ENCODE measurements at places on chromosomes 4 and X.
A peak's percentile ranks its signal among the peaks of the same experiment; 100 is the strongest.

DNA sequence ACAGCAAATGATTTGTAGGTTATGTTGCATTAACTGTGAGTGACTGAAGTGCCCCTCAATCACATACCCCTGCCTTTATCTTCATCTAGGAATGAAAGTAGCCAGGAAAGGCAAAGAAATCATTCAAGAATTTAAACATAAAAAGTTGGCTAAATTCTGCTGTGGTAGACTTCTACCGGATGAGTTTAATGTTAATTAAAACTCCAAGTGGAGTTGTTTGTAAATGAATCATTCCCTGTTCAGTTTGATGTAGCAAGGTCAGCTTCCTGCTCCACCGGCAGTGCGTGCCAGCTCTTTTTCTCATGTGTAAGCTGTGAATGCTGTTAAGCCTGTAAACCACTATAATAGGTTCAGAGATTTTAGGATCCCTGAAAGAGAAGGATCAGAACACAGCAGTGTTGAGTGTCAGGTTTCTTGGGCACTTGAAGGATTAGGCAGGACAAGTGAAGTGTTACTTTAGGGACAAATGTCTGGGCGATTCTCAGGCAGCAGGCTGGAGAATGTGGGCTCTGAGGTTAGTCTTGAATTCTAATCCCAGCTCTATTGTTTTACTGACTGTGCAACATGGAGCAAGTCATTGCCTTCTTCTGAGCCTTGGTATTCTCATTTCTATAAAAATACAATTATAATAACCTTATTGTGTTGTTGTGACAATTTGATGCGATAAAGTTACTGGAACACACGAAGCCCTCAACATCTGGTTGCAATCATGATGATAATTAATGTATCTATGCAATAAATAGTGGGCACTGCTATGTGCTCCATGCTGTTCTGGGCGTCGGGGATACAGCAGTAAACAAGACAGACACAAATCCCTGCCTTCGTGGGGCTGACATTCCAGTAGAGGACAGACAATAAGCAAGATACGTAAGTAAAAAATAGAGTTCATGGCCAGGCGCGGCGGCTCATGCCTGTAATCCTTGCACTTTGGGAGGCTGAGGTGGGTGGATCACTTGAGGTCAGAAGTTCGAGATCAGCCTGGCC is 112.0 kb downstream of the SHROOM3 start:
- DNase-seq: no peak

DNA sequence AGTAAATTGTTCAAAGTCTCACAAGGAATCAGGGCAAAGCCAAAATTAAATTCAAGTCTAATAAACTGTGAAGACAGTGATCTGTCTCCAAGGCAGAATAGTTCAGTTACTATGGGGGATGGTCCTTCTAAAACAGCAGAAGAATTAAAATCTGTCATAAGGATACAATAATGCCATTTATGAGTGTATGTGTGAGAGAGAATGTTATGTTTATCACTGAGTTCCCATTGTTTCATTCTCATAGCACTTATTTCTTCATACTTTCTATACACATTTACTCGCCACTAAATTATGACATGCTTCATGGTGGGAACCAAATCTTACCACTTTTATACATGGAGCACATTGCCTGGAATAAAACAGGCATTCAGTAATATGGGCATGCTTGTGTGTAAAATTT is 102.5 kb downstream of the AMMECR1 start:
- DNase-seq: no peak

GRCh38 chr4:56937262-56937661 is 29.6 kb downstream of the REST start:
- no peak for DNase-seq

GRCh38 chr4:17758485-17758884 is 22.9 kb downstream of the FAM184B start:
- no peak for DNase-seq

GRCh38 chrX:36867143-36867542 is 141.0 kb upstream of the FAM47C start:
- no peak for DNase-seq

- DNase-seq: no peak
Measured at GRCh38 chrX:30589146-30589888, 11.8 kb upstream of the TASL start.

GRCh38 chr4:98166025-98166730 is 22.9 kb upstream of the STPG2 start:
- DNase-seq: no peak

DNA sequence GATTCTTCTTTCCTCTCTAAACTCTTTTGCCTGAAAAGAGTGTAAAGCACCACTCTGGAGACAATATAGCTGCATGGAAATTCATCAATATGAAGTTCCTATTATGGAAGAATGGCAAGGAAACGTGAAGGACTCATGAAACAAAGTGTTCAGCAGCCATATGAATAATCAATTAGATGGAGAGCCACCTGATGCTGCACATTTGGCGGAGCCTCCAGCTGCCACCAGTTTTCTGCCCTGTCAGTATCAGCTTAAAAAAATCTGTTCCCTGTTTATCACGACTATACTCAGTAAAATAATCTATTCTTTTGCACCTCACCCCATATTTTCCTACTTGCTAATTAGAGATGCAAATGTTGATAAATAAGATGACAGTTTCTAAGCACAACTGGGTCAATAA is 276.0 kb downstream of the UNC5C start:
- no peak for DNase-seq

GRCh38 chr4:164779811-164780216 is 25.9 kb downstream of the SMIM31 start:
- peak; percentile 3 for DNase-seq

GRCh38 chr4:147134536-147135210 is 189.0 kb upstream of the TTC29 start:
- DNase-seq: no peak

DNA sequence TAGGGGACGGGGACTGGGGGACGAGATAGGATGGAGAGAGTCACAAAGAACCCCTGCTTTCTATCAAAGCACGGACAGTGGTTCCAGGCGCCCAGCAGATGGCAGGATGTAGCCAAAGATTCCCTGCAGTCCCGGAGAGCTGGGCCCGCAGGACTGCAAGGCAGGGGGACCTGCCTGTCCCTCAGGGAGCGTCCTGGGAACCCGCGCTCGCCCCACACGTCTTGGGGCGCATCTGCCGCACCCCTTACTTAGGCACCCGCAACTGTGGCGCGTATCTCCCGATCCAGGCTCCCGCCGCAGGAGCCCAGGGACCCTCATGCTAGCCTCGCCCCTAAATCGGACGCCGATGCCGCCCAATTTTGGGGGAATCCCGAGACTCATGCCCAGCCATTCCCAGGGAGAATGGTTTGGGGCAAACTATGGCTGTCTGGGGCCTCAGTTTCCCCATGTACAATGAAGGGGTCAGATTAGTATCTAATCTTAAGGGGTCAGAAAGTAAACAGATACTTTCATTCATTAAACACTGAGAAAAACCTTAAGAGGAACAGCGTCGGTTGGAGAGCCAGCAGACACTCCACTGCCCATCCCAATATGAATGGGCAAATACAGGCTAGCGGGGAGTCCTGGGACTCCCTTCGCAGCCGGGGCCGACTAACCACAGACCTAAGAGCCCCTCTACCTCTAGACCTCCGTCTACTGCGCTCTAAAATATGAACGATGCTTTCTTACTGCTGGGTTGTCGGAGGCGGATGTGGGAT is 581 bp upstream of the STK32B start:
- no peak for DNase-seq

- DNase-seq: no peak
Measured at GRCh38 chr4:160894128-160894527, 1269.7 kb downstream of the FSTL5 start.

DNA sequence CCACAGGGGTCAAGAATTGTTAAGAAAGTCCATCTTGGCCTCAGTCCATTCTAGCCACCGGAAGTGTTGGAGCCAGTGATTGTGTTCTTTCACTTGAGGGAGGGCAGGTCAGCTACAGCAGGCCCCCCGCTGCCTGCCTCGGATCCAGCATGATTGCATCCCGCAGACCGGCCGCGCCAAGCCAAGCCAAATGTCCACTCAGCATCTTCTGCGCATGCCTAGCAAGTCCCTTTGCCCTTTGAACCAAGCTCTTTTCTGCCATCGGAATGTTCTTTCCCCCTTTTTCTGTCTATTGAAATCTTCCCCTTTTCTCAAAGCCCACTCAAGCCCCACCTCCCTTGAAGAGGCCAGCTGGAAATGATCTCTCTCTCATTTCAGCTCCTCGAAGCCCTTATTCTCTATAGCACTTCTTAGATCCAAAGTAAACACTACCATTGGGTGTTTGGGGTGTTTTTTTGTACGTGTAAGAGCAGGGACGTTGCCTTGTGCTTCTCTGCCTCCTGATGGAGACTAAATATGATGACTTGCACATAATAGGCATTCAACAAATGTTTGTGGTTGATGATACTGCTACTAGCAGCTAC is 147.8 kb upstream of the BCOR start:
- no peak for DNase-seq

DNA sequence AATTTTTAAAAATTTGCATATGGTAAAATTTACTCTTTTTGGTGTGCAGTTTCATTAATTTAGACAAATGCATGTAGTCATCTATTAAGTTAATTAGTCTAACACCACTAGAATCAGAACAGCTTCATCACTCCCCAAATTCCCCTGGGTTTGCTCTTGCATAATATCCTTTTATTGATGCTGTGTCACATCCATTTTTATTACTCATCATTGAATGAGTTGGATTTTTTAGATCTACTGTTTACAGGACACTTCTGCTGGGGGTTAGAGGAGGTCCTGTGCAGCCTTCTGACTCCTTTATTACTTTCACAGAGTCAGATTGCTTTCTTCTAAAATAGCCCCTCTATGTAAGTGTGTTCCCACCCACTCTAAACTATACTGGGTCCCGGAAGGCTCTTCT is 65.9 kb downstream of the MTHFD2L start:
- no peak for DNase-seq

- no peak for DNase-seq
Measured at GRCh38 chrX:103737696-103738095, 27.0 kb downstream of the TMEM31 start.

GRCh38 chr4:139247700-139248238 is 32.3 kb downstream of the MGARP start:
- no peak for DNase-seq

DNA sequence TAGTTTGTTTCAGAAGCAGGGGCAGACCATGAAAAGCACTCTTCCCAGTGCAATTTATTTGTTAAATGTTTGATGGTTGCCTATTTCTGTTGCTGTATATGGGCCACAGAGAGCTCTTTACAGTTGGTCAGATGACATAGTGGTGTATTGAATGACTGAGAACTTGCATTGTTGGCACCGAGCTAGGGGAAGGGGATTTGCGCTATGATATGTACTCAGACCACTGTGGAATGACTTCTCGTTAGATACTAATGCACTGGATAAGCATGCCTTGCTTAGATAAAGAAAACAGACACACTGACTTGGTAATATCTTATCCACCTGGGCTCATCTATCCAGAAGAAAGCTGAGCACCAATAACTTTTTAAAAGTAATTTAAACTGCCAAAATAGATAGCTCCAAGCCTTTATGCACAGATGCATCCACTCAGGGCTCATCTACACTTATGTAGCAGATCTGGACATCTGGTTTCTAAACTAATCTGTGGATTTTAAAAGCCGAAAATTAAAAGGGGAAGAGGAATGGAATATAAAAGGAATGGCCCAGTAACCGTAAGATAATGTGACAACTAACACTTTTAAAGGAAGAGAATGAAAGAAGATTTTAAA is 132.7 kb downstream of the GATB start:
- no peak for DNase-seq

- DNase-seq: no peak
Measured at GRCh38 chr4:73600954-73601353, 19.3 kb downstream of the RASSF6 start.

DNA sequence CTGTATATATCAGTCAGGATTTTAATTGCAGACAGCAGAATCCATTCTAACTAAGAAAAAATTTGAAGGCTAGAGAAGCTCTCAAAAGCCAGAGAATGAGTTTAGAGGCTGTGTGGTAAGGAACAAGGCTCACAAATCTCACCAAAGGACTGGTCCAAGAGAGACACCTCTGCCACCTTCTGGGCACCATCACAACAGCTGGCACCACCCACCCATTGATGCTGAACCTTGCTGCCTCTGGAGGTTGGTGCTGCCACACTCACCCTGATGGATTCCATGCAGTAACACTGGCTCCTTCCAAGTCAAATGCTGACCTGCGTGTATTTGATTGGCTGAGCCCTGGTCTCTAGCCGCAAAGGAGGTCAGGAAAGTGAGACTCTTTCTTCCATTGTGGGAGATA is 100.8 kb downstream of the BEND2 start:
- no peak for DNase-seq

DNA sequence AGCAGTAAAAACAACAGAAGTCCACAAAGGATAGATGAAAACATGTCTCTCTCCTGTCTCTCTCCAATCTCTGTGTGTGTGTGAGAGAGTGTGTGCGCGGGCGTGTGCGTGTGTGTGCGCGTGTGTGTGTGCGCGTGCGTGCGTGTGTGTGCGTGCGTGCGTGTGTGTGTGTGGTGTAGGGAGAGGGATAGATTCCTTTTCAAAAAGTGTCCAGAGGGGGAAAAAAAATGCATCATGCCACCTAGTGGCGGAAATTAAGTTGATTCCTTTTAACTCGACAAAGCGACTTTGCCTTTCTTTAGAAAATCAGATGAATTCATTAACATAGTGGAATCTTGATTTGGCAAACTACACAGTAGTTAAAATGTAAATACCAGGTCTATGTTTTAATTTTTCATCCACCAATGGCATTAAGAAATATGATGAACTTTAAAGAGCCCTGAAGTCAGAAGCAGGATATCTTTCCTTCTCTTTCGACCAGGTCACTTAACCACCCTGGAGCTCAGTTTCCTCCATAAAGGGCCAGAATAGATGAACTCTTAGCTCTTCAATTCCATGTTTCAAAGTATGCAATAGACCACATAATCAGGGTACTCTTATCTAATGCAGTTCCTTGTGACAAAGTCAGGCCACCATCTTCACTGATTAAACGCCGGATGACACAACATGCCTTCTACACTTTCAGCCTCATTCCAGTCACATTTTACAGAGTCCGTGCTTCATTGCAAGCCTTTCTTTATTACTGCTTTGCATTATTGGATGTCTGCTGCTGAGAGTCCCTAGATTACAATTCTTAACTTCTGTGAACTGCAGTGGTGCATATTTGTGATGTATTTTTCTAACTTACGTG is 162.8 kb downstream of the FBXO8 start:
- peak; percentile 28 for DNase-seq

- no peak for DNase-seq
Measured at GRCh38 chrX:4963432-4963831, 1250.0 kb upstream of the PRKX start.

All from smooth muscle cell of the brain vasculature (primary cell).